ENCODE measurements at places on chromosomes 2 and 18. TPM values are rescaled to one million over a fixed set of nuclear protein-coding genes. Genes with fewer than 3 reads are reported as not detected.

The CXCR4 gene
- total RNA-seq, result 2.0 TPM

DNA sequence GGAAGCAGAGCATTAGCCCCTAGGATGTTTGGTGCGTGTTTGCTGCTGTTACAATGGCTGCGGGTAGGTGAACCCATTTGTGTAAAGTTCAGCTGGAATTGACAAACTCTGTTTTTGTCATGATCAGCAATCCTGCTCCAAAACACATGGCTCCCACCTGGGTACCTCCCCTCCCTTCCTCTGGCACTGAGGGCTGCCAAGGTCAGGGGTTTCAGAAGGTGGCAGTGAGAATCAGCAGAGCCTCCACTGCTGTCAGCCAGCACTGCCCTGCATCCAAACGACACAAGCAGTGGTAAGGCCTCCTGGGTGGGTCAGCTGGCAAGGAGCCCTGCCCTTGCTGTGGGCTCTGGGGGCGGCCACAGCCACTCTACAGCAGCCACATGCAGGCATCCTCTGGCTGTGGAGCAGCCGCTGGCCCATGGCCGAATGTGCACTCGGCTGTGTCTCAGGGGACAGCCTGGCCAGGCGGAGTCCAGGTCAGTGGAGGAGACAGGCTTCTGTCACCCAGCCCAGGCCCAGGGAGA lies 32.8 kb upstream of the LDLRAD4 start:
- DNase-seq, result no peak

The UGT1A3 gene
- total RNA-seq, result not detected

GRCh38 chr2:1873343-1873742 lies 129.0 kb upstream of the PXDN start:
- DNase-seq, result no peak

- DNase-seq, result no peak
These were observed 111.0 kb downstream of the B3GNT2 start for GRCh38 chr2:62306751-62307468.
